Fibroblast of skin of back (primary cell): ENCODE measurements at places on chromosomes 12 and 14.

- peak; percentile 19 for DNase-seq
These were observed 57.1 kb downstream of the MARK3 start for GRCh38 chr14:103442288-103442687.

DNA sequence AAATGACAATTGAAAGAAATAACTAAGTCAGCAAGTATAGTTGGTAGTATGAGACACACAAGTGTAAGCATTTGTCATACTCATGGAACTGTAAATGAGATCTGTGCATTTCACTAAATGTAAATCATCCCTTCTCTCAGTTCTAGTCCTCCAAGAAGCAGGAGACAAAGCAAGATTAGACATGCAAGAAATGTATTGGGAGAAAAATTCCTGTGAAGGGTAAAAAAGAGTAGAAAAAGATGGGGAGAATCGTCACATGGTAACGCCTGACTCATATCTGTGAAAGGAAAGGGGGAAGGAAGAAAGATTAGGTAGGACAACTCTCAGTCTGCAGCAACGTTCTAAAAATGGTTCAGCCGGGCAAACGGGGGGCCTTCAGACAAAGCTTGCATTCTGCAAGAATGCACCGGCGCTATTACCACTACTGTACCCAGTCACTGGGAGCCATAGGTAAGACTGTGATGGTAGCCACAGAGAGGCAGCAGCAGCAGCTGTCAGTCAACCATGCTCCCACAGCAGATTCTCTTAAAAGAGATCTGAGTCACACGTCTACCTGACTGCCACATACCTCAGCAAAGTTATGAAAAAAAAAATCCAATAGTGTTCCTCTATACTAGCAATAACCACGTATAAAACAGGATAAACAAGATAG, 18.0 kb upstream of the RFX4 start:
- no peak for DNase-seq

DNA sequence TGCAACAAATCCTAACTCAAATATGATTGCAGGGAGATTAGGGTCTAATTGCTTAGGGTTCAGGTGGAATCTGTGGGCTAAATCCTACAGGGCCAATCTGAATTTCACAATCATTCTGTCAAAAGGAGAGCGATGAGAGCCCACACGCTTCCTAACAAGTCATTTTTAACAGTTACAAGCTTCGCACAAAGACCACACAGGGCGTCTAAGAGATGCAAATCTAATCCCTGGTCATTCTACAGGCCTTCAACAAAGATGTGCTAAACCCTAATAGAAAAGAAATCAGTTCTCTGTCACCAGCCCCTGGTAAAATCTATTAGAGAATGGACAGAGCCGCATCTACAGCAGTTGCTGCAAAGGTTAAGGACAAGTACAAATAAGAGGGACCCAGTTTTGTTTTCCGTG, 15.3 kb downstream of the NKX2-1 start:
- no peak for DNase-seq

- no peak for DNase-seq
These were observed 22.0 kb upstream of the SRRM4 start for GRCh38 chr12:118959348-118959747.
